NCI-H2171 (cell line): ENCODE measurements at places on chromosomes 5 and 9.

DNA sequence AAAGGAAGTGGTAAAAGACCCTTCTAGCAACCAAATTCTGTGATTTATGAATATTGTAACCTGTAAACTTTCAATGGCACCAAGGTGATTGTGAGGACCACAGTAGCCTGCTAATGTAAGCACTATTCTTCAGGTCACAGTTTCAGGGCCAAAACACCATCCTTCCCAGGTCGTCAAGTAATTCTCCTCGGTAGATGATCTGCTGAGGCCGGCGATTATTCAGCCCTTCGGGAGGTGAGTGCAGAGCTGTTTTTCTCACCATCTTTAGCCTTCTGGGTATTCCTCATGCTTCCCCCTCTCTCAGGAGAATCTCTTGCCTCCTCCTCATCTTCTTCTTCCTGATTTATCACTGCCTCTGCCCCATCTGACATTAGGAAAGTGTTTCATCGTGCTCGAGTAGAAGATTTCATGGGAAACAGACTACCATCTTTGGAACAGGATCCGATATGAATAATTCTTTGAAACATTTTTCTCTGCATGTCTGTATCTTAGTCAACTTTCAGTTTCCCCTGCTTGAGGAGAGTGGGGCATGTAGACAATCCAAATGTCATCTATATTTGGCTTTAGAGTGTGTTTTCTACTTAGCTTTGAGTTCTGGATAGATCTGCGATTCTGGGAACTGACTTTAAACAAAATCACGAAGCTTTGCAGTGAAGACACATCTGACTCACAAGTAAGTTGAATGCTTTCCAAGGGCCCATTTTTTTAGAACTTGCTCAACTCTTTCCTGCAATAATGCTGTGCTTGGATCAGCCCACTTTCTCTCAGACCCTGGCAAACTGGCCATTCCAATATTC, 173.9 kb downstream of the AOPEP start:
- DNase-seq: no peak

- DNase-seq: no peak
These were observed 343.7 kb downstream of the RAB3C start for GRCh38 chr5:58926541-58926935.

- DNase-seq: no peak
These were observed 618.8 kb downstream of the HINT1 start for GRCh38 chr5:130546211-130546610.

- DNase-seq: no peak
These were observed 420.8 kb downstream of the MTRR start for GRCh38 chr5:8289779-8290178.

DNA sequence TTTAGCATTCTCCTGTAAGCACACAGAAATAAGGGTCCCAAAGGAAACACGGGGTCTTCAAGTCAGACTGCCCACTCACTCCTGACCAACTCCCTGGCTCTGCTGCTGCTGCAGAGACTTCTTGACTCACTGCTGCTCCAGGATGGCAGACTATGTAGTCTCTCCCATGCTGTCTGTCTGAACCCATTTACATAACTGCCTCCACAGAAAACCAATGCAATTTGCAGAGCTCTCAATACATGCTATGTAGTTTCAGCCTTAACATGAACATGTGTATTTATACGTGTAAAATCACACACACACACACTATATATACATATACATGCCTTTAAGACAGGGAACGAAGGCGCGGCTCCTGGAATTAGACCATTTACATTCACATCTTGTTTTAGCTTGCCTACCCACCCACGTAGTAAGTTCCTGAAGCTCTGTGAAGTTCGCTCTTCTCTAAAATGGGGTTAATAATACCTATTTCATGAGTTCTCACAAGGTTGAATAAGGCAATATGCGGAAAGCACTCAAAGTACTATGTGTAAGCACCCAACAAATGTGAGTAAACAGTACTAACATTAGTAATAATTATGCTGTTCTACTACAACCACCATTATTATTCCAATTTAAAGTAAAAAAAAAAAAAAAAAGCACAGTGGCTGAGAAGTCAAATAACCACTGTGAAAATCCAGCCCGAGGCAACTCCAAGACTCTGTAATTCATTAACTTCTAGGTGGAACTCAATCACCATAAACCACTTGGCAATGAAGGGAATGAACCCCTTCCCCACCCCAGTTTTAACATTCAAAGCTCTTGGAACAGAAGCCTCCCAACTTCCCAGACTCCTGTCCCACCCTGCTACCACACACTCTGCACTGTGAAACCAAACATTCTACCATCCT, 31.8 kb downstream of the PRELID2 start:
- no peak for DNase-seq

DNA sequence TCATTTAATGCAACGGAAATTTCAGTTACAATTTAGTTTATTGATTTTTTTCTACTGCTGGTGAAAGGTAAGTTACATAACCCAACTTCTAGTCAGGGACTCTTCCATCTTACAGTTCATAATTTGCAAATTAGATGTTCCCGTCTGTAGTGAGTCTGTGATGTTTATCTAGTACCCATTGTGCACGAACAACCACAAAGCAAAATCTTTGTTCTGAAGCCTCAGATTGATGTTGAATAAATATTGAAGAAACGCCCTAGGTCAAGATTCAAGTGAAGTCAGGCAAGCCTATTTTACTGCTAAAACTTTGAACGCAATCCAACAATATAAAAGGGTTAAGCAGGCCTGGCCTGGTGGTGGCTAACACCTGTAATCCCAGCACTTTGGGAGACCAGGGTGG, 43.1 kb downstream of the BASP1 start:
- DNase-seq: no peak
